ENCODE measurements at places on chromosomes 6 and 20.

- DNase-seq = no peak
These were observed at the start of gene TREM1 for GRCh38 chr6:41286544-41287346. TSS of gene TREM1 (minus strand) at chr6:41286682. CDS start at chr6:41286655, 27 bp downstream.

DNA sequence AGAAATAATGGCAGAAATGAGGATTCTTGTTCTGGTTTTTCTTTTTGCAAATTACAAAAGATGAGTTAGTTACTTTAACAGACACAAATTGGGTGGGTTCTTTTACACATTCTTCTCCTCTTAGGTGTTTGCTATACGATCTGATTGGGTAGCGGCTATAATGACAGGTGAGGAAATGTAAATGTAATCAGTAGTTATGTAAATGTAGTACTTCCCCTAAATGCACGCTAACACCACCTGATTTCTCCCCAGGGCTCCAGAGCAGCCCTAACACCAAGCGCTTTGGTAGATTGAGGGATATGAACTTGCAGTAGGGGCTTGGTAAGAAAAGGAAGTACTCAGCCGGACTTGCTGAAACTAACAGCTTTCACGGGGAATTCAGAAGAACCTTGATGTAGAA, 499.4 kb upstream of the NOX3 start:
- DNase-seq = no peak

- no peak for DNase-seq
These were observed 168.5 kb downstream of the CDC5L start for GRCh38 chr6:44556046-44556445.

DNA sequence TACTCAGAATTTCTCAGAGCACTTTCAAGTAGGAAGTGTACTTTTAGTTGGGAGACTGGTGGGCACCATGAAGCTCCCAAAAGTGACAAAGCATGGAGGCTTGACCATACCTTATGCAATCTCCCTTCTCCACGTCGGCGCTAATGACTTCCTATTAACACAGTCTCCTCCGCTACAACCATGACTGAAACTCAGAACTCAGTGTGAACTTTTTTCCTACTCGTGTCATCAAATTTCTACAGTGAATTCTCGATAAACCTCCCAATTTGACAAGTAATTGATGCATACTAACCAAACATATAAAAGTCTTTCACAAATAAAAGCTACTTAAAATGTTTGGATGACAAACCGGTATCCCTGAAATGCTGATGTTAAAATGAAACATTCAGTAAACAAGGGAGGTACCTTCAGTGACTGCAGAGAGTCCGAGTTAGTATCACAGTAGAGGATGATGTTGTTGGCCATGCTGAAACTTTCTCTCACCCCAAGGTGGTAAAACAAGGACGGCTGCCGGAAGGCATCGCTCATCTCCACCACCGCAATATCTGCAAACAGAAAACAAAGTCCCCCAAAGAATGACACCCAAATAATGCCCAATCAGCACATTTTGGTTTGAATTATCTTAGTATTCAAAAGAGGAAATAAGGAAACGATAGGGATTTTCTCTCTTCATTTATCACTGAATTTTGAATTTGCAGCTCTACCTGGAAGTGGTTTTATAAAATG, 72.1 kb downstream of the MAP3K5 start:
- no peak for DNase-seq

- DNase-seq = no peak
These were observed 178.3 kb downstream of the TMEM242 start for GRCh38 chr6:157144859-157145568.
